DMS79 (cell line): ENCODE measurements at places on chromosomes 13 and 19.

GRCh38 chr13:25352230-25352629, 19.5 kb upstream of the ATP8A2 start:
- DNase-seq = no peak

- DNase-seq = no peak
These were observed 5.3 kb upstream of the ATG4D start for GRCh38 chr19:10538204-10538983.

- no peak for DNase-seq
These were observed 399.5 kb upstream of the MIR17HG start for GRCh38 chr13:90947976-90948375.

- no peak for DNase-seq
These were observed 126.7 kb downstream of the ABCC4 start for GRCh38 chr13:95174517-95174916.

DNA sequence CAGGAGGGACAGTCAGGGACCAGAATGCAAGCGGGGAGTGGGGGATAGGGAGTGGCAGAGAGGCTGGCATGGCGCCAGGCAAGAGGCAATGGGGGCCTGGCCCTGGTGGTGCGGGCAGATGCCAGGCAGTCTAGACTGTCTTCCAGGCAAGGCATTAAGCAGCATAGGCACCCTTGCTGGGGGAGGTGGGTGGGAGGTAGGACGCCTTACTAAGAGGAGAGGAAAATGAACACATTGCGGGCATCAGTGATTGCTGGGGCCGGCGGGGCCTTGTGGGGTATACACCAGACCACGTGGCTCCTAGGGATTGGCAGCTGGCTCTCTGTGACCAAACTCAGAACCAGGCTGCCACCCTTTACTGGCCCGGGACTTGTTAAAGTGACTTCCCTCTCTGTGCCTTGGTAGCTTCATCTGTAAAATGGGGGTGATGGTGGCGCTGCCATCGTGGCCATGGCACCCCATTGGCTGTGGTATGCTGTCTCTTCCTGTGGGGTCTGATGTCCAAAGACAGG, 46.0 kb downstream of the DNM2 start:
- DNase-seq = no peak

- no peak for DNase-seq
These were observed 22.1 kb upstream of the GGACT start for GRCh38 chr13:100610391-100611347.

- DNase-seq = no peak
These were observed 98.7 kb downstream of the SPACA7 start for GRCh38 chr13:112474869-112475268.

DNA sequence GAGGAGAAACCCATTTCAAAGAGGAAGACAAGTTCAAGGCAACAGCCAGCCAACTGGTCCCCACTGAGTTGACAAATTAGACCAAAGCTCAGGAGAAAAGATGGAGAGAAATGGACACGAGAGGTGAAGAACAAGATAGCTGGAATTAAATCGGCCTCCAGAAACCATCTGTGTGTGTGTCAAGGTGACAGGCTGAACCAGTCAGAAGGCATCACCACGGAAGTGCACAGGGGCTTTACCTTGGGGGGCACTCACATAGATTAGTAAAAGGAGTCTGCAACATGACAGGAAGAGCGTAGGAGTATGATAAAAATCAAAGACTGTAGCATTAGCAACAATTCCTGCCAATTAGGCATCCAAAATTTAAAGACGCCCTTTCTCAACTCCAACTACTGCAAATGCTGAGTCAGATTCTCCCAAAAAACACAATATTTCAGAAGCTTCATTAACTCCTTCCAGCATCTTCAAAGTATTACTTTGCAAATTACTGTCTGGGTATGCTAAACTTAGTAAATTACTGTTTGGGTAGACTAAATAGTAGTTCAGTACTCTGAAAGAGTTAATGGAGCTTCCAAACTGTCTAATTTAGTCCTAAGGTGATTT, 66.2 kb downstream of the FOXO1 start:
- DNase-seq = no peak

DNA sequence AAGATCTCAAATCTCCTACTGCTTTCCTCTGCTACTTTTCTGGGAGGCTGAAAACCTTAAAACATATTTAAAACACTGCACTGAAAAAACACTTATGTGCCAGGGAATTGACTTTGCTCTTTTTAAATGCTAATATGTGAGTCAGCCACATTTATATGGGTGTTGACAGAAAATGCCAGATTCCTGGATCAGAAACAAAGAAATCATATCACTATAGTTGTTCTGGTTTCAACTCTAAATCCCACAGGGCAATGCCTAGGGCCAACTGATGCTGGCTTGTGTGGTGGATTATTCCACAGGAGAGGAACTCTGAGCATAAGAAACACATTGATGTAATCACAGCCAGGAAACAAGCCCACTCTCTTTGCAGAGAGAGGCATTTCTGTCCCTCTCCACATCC, 1439.0 kb upstream of the SPRY2 start:
- no peak for DNase-seq

- DNase-seq = no peak
These were observed 17.1 kb upstream of the GPC5 start for GRCh38 chr13:91381371-91381770.

GRCh38 chr19:55116232-55116858, 1.1 kb downstream of the PPP1R12C start:
- DNase-seq = peak; percentile 24

DNA sequence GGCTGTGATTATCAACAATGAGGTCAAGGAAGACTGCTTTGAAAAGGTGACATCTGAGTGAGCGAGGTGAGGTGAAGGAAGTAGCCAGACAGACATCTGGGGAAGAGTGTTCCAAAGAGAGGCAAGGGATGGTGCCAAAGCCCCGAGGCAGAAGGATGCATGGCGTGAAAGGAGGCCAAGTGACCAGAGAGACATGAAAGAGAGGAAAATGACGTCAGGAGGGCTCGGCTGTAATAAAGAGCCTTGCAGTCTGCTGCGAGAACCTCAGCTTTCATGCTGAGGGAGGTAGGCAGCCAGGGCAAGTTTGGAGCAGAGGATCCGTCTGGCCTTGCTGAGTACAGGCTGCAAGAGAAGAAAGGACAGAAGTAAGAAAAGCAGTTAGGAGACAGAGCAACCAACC, 50.8 kb downstream of the FOXO1 start:
- no peak for DNase-seq

GRCh38 chr13:105572401-105572800, 963.1 kb downstream of the EFNB2 start:
- no peak for DNase-seq

GRCh38 chr19:19405971-19406877, 749 bp downstream of the GATAD2A start:
- DNase-seq = no peak

DNA sequence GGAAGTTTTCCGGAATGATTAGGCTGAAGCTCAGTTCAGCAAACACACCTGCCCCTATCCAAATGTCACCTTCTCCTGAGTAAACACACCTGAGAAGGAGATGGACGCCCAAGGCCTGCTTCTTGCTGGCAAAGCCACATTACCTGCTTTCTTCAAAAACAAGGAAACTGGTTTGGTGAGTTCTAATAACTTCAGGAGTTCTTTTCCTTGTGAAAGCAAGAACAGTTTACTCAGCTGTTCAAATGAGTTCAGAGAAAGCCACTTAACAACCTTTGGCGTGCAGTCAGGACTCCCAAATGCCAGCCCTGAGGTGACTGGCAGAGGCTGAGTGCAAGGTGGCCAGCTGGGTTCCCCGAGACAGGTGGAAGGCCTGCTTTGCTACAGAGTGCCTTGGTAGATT, 160.5 kb downstream of the STK24 start:
- DNase-seq = peak; percentile 100

GRCh38 chr13:70080012-70080411, 27.6 kb upstream of the ATXN8OS start:
- no peak for DNase-seq

DNA sequence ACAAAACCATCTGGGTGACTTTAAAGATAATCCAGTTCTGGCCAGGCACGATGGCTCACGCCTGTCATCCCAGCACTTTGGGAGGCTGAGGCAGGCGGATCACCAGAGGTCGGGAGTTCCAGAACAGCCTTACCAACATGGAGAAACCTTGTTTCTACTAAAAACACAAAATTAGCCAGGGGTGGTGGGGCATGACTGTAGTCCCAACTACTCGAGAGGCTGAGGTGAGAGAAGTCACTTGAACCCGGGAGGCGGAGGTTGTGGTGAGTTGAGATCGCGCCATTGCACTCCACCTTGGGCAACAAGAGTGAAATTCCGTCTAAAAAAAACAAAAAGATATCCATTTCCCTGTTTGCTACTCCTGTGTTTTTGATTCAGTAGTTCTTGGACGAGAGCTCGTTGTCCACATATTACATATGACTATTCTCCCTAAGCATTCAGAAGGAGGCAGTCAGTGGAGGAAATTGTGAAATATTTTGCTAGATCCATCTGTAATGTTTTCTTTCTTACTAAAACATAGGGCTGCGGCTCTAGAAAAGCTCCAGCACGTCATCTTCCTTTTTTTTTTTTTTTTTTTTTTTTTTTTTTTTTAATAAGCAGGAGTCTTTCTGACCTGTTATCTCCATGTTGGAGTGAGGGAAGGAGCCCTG, 33.6 kb downstream of the ZNF701 start:
- DNase-seq = no peak

DNA sequence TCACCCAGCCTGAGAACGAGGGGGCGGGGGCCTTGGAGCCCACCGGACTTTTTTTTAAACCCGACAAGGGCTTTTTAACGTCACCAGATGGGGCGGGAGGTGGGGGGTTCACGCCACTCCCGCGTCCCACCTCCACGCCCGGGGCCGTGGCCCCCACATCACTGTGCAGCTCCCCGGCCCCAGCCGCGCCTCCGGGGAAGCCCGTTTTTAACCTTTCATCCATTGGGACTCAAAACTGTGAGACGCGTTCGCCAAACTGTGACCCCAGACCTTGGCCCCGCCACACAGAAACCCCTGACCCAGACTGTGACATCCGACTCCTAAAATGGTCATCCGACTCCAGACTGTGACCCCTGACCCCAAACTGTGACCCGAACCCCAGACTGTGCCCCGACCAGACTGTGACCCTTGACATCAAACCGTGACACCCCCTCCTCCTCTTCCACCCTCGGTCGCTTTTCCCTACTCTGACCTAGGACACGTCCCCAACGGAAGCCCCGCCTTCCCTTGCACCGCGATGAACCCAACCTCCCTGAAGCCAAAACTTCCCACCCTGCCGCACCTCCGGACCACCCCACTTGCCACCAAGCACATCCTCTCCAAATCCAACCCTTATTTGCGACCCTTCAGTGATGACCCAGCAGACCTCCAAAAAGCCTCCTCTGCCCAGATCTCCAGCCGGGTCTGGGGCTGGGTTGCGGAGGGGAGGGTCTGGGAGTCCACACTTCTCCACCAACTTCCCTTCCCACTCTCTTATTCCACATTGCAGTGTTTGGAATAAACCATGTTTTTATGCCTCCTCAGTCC, 1.5 kb upstream of the GRWD1 start:
- DNase-seq = peak; percentile 10

DNA sequence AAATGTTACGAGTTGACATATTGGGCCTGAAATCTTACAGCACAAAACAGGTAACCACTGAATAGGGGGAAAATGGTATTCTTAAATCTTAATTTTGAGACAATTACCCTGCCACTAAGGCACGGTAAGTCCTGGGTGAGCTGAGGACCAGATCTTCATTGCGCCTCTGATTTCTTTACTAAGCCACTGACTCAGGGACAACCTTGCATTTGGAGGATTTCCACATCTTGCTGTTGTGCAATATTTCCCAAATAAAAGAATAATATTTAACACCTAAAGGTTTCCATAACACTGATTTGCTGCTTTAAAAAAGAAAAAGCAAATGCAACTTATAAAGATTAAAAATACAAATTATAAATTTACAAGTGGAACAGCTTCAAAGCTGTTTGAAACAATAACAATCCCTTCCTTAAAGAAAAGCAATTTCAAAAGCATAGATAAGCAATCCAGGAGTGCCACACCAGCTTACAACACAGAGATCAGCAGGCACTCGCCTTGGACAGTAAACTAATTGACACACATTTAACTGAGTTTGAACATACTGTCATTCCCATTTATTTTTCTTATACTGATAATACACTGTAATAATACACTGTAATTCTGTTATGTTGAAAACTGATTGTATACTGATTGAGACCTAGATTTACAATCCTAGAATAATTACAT, 79.6 kb upstream of the DOCK9 start:
- DNase-seq = no peak

GRCh38 chr19:35725216-35725861, 7.5 kb downstream of the KMT2B start:
- no peak for DNase-seq

DNA sequence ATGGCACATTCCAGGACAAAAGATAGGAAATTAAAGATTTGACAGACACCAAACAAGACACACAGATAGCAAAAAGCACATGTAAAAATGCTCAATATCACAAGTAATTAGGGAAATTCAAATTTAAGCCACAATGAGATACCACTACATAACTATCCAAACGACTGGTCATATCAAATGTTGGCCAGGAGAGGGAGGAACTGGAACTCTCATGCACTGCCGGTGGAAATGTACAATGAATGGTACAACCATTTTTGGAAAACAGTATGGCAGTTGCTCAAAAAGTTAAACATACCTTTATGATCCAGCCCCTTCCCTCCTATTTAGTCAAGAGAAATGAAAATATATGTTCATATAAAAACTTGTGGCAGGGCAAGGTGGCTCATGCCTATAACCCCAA, 36.8 kb upstream of the CYP2S1 start:
- no peak for DNase-seq

DNA sequence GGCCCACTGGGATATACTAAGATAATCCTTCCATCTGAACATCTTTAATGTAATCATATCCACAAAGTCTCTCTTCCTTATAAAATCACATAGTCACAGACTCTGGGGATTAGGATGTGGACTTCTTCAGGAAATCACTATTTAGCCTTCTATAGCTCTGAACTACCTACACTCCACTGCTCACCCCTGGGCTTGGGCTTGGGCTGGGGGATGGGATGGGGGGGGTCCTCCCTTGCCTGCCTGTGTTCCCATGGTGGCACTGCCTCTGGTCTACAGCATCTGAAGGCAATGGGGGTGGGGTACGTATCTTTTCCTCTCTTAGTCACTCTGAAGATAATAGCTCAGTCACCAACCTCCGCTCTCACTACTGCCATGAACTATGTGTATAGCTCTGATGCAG, 67.8 kb upstream of the SERTM1 start:
- DNase-seq = no peak

DNA sequence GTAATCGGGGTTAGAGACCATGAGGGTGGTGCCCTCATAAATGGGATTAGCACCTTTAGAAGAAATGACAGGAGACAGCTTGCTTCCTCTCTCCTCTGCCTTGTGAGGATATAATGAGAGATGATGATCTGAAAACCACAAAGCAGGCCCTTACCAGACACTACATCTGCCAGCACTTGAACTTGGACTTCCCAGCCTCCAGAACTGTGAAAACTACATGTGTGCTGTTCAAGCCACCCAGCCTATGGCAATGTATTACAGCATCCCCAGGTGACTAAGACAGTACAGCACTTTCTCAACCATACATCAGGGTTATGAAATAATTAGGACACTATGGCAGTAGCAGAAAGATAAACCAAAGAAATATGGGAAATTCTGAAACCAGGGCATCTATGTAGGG, 7.4 kb downstream of the ZNF564 start:
- no peak for DNase-seq

GRCh38 chr13:22198641-22199217, 527.9 kb downstream of the FGF9 start:
- DNase-seq = no peak

- no peak for DNase-seq
These were observed 204.5 kb downstream of the PDS5B start for GRCh38 chr13:32790731-32791130.
